Activated T-cell treated with anti-CD3 and anti-CD28 coated beads for 24 hours (primary cell): ENCODE measurements at places on chromosomes 5 and 9.

DNA sequence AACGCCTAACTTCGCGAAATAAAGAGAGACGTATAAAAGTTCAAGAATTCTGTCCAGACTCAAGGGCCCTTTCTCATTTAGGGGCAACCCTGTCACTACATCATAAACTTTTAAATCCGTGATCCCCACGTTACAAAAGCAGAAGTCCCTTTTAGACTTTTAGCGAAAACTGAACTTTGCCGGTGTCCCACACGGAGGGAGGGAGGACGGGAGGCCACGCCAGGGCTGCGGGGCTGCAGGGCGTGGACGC is 515 bp upstream of the F2R start:
- DNase-seq: no peak

GRCh38 chr5:142512043-142513042 is 173.5 kb downstream of the FGF1 start:
- DNase-seq: no peak

- DNase-seq: no peak
These were observed 64.5 kb downstream of the ERAP1 start for GRCh38 chr5:96743065-96743768.

DNA sequence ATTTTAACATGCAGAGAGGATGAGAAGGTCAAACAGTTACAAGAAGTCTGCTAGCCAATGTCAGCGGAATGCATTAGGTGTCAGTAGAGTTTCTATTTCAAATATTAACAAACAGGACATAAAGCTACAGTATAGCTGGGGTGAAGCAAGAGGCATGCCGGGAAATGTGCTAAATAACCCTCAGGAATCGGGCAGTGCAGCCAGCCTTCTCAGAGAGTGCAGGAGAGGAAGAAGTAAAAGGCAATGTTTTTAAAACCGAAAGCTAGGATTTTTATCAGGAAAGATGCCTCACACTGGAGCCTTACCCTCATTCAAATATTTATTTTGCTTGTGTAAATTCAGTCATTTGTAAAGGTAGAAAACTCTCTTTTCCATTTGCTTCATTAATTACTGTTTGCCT is 59.1 kb upstream of the SH3GL2 start:
- DNase-seq: no peak

GRCh38 chr5:139745132-139745799 is 50.3 kb upstream of the PSD2 start:
- peak; percentile 18 for DNase-seq

GRCh38 chr5:91142819-91143218 is 240.3 kb downstream of the ARRDC3 start:
- DNase-seq: no peak

DNA sequence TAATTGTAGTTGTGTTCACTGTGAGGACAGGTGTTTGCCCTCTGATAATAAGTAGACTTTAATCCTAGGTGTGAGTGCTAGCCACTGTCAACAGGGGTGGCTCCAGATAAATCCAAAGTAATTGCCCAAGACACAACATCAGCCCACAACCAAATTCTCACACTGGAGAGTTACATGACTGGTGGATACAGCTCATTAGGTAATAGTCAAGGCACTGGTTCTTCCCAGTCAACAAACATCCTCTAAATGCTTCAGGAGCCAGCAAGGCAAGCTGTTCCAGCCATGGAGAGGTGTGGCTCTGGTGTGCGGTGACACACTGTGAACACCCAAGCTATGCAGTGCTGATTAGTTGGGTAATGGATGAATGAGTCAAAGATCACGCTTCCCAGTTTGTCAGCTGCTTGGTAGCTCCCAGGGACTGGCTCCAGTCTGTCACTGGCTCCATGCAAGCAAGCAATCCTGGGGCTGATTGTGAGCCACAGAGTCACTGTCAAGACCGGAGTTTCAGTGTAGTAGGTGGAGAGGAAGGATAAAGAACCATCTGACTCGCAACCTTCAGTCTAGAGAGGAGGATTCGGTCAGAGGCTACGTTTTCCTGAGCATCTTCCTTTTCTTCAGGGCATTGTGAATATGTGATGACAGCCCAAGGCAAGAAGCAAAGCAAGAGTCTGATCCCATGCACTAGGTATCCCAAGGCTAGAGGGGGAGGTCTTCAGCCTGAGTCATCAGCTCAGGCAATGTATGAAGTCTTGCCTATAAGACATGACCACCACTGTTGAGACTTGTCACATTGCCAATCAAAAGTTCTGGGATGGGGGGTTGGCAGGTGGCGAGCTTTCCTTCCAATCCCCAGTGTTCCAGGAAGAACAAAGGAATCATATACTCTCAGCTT is 63.1 kb downstream of the UGCG start:
- no peak for DNase-seq

DNA sequence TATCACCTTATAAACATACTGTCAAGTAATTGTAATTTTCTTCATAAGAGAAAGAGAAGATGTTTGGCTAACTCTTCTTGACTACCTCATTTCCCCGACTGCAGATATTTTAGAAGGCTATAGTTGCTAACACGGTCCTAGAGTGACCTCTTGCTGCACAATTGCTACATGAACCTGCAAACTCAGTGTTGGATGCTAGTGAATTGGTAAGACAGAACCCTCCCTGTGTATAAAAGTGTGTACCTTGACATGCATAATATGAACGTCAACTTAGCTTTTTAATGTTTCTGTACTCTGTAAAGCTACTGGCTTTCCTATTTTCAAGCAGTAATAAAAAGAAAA is 46.7 kb upstream of the CER1 start:
- no peak for DNase-seq

DNA sequence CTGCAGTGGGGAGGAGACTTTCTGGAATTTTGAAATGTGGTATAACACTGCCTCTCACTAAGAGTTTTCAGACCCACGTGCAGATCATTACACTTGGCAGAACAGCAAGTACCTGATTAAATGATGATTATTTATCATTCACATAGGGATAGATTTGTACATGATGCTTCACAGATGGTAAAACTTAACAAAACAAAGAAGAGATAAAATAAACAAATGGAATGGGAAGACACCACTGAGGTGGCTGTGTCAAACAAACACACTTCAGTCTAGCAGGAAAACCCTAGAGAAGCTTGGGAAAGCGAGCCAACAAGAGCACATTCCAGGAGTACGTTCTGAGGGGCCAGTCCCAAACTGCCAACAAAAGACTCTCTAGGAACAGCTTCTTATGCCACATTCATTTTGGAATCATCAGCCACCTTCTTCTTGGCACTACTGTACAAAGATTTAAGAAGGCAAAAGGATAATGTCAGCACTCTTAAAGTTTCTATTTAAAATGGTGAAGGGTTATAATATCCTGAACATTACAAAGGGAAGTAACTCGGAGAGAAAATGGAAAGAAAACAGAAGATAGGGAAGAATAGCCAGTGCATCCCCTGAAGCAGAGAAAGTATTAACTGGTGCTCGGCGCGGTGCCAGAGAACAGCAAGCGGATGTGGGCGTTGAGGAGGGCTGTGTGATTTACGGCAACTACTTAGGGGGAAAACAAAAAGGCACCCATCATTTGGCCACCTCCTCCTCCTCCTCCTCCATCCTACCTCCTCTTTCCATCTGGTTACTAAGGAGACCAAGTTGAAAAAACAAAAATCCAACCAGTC is 1.6 kb downstream of the MED27 start:
- no peak for DNase-seq

GRCh38 chr9:36249189-36249588 is 9.1 kb downstream of the GNE start:
- DNase-seq: no peak

DNA sequence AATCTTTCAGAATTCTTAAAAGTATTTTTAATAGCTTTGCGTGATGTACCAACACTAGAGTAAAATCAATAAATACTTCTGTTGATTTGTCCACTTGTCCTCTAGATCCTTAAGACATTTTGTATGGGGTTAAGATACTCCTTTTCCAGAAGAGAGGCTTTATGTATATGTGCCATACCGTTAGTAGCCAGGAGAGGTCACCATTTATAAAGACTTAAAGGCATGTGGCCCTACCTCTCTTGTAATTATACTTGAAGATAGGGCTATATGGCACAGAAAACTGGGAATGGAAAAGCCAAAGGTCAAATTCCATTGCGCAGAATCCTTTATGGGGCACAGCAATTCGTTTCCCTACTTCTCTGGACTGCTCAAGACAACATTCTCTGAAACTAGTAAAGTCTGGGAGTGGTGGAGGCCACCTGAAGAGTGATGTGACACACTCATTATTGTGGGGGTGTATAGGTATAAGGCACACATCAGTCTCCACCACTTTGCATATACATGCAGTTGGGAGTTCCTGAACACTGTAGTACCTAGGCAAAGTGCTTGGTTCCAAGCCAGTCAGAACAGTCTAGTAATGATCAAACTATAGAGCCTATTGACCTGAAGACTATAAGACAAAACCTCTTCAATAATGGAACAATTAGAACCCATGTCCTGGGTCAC is 140.1 kb upstream of the FBXL17 start:
- no peak for DNase-seq

GRCh38 chr9:114176624-114177291 is 21.4 kb downstream of the COL27A1 start:
- no peak for DNase-seq

- DNase-seq: no peak
These were observed 63.3 kb upstream of the FCN1 start for GRCh38 chr9:134980991-134981390.

GRCh38 chr9:106960258-106960657 is 97.3 kb downstream of the ZNF462 start:
- no peak for DNase-seq

DNA sequence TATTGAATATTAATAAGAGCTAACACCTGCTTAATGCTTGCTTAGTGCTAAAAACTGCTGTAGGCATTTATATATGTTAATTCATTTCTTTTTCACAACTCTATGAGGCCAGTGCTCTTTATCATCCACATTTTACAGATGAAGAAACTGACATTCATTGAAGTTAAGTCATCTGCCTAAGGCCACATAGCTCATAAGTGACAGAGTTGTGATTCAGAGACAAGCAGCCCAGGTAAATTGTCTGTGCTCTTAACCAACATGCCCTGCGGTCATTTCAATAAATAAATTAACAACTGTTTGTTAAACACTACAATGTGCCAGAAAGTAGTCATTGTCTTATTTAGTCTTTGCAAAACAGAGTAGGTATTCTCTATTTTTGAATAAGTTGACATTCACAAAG is 1354.4 kb upstream of the C9orf72 start:
- DNase-seq: no peak

GRCh38 chr5:56321236-56321881 is 88.2 kb upstream of the ANKRD55 start:
- DNase-seq: no peak

DNA sequence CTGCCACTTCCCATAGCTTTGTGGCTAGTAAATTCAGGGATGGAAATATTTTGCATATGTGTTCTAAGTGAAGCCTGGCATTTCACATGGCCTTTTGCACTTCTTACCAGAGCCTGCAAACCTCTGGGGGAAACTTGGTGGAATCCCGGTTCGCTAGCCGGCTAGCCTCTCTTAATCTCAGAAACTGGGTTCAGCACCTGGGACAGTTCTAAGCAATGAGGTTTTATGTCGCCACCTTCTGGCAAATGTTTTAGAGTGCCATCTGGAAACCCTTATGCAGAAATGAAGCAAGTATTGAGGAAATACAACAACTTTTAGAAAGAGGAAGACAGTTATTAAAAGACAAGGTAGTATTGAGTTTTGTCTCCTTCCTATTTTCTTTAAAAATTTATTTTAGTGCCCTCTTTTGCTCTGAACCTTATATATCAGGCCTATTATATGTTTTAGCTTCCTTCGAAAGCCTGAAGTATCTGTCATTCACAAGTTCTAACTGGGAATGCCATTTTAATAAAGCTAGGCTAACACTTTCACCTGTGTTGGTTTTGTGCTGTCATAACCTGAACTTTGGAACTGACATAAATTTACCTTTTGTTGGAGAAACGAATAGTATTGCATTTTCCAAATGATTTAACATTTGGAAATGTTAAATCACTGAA is 963 bp upstream of the HTR1A start:
- DNase-seq: no peak

GRCh38 chr9:130681769-130682420 is 11.7 kb upstream of the EXOSC2 start:
- no peak for DNase-seq

GRCh38 chr9:129467004-129467588 is 153.8 kb downstream of the C9orf50 start:
- no peak for DNase-seq

GRCh38 chr9:91945277-91946085 is 4.5 kb downstream of the ROR2 start:
- no peak for DNase-seq

DNA sequence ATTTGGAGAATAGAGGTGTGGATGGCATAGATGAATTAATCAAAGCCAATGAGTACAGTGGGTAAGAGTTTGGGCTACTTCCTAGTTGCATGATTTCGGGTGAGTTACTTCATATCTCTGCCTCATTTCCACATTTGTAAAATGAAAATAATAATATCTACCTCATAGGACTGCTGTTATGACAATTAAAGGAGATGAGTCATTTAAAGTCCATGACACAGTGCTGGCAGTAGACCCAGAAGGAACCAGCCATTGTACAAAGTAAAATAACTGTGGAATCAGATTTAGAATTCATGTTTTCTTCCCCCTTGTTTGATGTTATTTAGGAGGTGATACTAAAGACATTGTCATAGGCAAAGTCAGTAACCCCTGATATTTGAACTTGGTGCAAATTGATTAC is 139.5 kb upstream of the SLC27A6 start:
- no peak for DNase-seq

DNA sequence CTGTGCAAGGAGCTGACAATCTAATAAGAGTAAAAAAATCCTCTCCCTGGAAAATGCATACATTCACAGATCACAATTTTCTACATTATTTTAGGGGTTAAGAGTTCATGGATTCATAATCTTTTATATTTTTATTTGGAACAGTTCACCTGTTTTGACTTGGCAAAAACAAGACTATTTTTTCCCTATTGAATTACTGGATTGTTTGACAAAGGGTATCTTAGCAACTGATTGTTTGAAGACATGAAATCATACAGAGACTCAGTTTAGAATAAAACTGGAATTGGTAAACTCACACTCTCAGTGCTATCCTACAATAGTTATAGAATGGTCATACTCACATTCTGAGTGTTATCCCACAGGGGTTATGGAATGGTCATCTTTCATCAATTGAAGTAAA is 358.2 kb upstream of the PTGER4 start:
- no peak for DNase-seq

DNA sequence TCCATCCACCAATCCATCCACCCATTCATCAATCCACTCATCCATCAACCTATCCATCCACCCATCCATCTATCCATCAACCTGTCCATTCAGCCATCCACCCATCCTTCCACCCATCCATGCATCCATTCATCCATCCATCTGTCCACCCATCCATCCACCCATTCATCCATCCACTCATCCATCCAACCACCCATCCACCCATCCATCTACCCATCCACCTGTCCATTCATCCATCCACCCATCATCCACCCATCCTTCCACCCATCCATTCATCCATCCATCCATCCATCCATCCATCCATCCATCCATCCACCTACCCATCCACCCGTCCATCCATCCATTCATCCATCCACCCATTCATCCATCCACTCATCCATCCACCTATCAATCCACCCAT is 195.8 kb downstream of the NXNL2 start:
- no peak for DNase-seq
